Tracheal epithelial cell (primary cell): ENCODE measurements at places on chromosomes 7 and 10. TPM values are rescaled to one million over a fixed set of nuclear protein-coding genes. Genes with fewer than 3 reads are reported as not detected.

The CYP3A7 gene
- total RNA-seq = not detected in 2 replicates

The OR6B1 gene
- total RNA-seq = not detected in 2 replicates

The PILRA gene
- under 0.01 TPM in 1 of 2 replicates, not detected in the other for total RNA-seq

The PRKCQ gene
- total RNA-seq = 2.3 and 3.1 TPM in 2 replicates
